Stimulated activated naive CD4-positive, alpha-beta T cell treated with Interleukin-2 at 50 U/mL for 16 hours (primary cell): ENCODE measurements at places on chromosomes 1 and 21.

DNA sequence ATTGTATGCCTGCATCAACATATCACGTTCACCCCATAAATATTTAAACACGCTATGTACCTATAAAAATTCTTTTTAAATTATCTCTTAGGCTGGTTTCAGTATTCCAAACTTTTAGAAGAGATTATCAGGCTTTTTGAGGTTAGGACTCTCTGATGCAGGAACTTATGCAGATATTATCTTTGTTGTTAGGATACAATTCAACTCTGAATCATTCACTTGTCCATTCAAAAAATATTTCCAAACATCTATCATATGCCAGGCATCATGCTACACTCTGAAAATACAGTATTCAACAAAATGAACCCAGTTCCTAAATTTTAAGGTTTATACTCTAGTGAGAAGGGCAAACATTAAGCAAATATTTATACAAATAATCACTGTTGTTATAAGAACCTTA lies 40.5 kb downstream of the ASH1L start:
- DNase-seq, result no peak

DNA sequence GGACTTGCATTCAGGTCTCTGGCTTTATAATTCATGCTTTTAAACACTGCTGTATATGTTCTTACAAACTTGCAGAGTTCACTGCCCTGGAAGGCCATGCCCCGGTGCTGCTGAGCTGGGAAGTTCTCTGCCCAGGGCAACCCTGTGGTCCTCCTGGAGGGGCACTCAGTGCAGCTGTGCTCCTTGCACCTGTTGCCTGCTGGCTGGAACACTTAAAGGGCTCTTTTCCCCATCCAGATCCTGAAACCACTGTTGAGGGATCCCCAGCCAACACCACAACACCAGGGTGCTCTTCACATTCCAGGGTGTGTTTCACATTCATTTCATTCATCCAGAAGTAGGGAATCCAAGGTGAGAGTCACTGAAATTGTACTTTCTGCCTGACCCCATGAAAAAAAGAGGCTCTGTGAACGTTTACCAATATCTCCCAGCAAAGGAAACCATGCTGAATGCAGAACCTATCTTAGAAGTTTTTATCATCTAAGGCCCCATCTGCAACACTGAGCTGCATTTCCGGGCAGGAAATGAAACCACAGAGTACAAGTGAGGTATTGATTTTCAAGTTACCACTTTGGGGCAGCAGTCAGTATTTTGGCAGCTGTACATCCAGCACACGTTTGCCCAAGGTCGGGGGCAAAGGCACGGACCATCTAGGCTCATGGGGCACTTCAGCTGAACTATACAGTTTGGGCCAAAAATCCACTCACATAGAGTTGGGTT lies 16.4 kb upstream of the KIAA0040 start:
- peak; percentile 26 for DNase-seq

GRCh38 chr1:923131-923990 lies at the start of gene SAMD11:
TSS of gene SAMD11 (plus strand) at chr1:923923. CDS start at chr1:924432, 509 bp downstream.
- peak; percentile 48 for DNase-seq

GRCh38 chr1:119873135-119874015 lies 22.9 kb downstream of the ADAM30 start:
- DNase-seq, result no peak

- no peak for DNase-seq
Measured at GRCh38 chr1:14487671-14488070, 110.8 kb upstream of the KAZN start.

GRCh38 chr1:224874775-224875174 lies 54.7 kb upstream of the DNAH14 start:
- DNase-seq, result no peak

DNA sequence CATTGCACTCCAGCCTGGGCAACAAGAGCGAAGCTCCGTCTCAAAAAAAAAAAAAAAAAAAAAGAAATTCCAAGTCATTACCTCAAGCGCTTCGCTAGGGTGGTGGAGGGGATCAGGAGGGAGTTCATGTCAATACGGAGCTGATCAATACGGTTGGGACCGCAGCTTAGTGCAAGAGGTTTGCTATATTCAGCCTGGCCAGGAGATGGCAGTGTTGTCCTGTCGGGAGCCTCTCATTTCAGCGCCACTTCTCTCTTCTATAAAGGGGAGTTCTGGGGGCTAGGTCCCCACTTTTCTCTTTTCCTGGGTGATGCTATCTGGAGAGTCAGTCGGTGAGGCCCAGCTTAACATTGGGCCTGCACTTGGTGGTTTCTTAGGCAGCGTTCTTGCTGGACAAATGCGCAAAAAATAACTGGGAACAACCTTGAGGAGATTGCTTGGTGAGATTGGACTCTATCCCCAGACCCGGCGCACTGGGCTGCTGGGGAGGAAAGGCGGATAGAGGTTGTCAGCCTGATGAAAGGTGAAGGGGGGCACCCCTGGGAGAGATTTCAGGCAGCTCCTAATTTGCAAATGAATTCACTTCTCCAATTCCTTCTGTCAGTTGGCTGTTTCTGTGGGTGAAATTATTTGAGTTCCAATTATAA lies 40.4 kb downstream of the KIAA0040 start:
- peak; percentile 64 for DNase-seq

GRCh38 chr1:30406996-30407864 lies 316.2 kb downstream of the MATN1 start:
- no peak for DNase-seq

DNA sequence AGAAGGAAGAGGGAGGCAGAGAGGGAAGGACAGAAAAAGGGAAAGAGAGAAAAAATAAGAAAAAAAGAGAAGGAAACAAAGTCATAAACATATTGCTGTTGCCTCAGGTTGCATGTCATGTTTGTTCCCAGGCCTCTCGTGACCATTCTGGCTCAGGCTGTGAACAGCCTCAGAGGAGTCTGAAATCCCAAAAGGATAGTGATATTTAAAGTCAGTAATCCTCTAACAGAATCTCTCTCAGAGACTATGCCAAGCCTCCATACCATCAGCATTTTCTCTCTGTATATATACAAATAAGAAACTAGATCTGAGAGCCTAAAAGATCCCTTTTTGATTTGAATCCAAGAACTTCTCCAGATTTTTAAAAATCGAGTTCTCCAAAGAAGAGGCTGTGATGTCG lies 35.2 kb downstream of the GORAB start:
- DNase-seq, result no peak

DNA sequence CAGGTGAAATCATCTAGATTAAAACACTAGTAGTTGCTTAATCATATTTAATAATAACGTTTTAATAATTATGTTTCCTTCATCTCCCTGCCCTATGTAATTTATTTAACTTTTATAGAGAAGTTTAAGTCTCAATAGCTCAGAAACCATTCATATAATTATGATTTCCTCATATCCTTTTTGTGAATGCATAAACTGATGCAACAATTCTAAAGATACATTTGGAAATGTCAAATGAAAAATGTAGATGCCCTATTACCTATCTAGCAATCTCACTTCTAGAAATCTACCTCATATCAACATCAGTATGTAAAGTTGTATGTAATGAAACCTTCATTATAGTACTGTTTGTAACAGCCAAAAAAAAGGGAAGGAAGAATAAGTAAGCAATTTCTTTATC lies 10.5 kb downstream of the DRAM2 start:
- DNase-seq, result no peak

GRCh38 chr1:206823727-206824126 lies 41.7 kb upstream of the IL20 start:
- no peak for DNase-seq

GRCh38 chr1:33578557-33579448 lies 106.4 kb downstream of the ZSCAN20 start:
- no peak for DNase-seq

GRCh38 chr1:197994907-197995407 lies 77.8 kb downstream of the LHX9 start:
- DNase-seq, result no peak

- DNase-seq, result no peak
Measured at GRCh38 chr1:197738927-197739326, 36.4 kb downstream of the DENND1B start.
